Activated CD4-positive, alpha-beta T cell treated with anti-CD3 and anti-CD28 coated beads, Interleukin-2, Interleukin-6, amounts not matched to agents 100 ng/mL and 50 ng/mL, durations not matched to agents 16 hours and 8 hours (primary cell): ENCODE measurements at places on chromosomes 12 and 14.

GRCh38 chr12:69238589-69239351 lies 599 bp upstream of the CPSF6 start:
- DNase-seq, result no peak

GRCh38 chr14:58571769-58572472 lies 65.8 kb upstream of the DACT1 start:
- peak; percentile 56 for DNase-seq

GRCh38 chr14:101968186-101968585 lies 3.8 kb downstream of the DYNC1H1 start:
- DNase-seq, result no peak

DNA sequence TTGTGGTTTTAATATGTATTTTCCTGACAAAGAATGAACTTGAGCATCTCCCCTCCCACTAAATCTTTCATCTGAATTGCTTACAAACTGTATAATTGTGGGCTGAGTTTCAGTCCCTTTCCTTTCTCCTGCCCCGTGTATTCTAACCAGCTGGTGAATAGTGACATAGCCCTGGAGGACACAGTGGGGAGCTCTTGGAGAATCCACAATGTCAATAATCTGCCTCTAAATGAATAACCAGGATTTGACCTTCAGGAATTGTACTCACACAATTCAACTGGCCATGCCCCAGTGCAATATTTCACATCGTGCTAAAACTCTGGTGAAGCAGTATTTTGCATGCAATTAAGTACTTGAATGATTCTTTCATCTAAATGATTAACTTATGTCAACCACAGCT lies 177.2 kb downstream of the C12orf42 start:
- no peak for DNase-seq

GRCh38 chr12:93115198-93115601 lies 186.1 kb upstream of the EEA1 start:
- DNase-seq, result no peak
